AG08395 (cell line): ENCODE measurements at places on chromosomes 7 and 10.
A peak's percentile ranks its signal among the peaks of the same experiment; 100 is the strongest.

DNA sequence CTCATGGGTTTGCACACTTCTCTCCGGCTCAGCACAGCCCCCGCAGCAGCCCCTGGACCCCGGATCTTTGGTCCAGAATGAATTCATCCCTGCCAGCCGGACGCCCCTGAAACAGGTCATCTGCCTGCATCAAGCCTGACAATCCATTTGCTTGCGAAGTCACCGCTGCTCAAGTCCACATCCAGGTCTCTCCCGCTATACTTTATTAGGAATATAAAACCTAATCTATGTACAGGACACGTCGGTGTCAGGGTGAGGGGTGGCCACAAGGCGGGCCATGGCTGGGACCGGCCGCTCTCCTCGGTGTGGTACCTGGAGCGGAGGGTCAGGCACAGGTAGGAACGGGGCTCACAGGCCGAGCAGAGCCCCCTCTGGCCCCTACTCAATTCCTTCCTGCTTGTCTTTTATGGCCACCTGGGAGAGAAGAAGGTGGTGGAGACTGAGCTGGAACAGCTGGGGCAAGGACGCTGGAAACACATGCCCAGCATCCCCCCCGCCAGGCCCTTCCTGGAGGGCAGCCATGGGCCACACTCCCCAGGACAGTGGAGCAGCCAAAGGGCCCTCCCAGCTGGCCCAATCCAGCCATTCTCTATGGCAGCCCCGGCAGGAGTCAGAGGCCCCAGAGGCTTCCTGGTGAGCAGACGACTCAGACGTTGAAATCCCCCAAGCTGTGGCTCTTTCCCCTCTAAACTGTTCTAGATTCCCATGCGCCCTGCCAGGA, 5.3 kb downstream of the POLR2J start:
- no peak for DNase-seq

DNA sequence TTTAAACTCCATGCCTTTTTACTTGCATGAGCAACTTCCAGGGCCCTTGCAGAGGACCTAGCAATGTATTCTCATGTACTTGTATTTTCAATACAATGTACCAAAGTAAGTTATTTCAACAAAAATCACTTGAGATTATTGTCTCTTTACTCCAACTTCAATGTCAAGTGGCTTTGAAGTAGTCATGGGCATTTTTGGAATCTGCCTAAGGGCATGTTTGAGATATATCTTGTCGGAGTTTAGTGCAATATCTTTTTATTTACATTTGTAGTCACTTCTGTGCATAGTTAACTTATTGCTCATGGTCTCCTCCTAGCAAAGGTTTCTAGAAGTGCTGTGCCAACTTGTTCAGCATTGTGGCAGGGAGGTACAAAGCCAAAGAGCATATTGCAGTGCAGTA, 508.7 kb upstream of the SEMA3D start:
- peak; percentile 10 for DNase-seq

DNA sequence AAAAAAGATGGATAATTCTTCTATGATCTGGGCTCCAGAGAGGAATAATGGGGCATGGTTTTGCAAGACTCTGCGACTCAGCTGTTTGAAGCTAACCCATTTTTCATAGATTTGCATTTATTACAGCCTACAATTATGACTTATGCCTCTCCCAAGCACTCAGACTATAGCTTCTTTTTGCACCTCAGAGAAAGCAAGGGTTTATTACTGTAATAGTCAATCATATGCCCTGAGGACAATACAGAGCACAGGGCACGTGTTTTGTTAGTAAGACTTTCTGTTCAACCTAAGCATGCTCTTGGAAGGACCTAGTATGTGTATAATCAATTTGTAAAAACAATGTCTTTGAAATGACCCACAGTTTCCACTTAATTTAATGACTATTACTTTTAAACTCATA, 221.2 kb downstream of the PARD3 start:
- DNase-seq: no peak

GRCh38 chr10:71868192-71868697, 17.2 kb upstream of the PSAP start:
- peak; percentile 76 for DNase-seq

- no peak for DNase-seq
These were observed 10.1 kb downstream of the ACTR1A start for GRCh38 chr10:102492344-102492939.

- DNase-seq: no peak
These were observed 18.6 kb upstream of the RAPGEF5 start for GRCh38 chr7:22375359-22376048.

- DNase-seq: no peak
These were observed 41.8 kb upstream of the TMEM273 start for GRCh38 chr10:49230004-49230403.

DNA sequence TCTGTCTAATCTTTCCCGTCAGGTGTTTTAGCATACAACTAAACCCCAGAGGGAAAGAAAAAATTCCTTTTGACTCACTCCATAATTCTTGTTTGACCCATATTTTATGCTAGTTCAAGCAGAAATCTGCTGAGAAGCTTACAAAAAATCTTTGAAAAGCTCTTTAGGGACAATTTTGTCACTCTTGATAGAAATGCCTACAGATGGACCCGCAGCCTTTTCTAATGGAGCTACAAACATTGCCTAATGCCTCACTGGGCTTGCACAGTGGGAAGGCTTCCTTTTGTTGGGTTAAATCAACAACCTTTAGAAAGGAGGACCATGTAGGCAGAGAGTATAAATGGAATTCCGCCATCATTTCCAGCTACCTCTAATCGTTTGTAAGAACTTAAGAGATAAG, 344.5 kb downstream of the PCLO start:
- no peak for DNase-seq

DNA sequence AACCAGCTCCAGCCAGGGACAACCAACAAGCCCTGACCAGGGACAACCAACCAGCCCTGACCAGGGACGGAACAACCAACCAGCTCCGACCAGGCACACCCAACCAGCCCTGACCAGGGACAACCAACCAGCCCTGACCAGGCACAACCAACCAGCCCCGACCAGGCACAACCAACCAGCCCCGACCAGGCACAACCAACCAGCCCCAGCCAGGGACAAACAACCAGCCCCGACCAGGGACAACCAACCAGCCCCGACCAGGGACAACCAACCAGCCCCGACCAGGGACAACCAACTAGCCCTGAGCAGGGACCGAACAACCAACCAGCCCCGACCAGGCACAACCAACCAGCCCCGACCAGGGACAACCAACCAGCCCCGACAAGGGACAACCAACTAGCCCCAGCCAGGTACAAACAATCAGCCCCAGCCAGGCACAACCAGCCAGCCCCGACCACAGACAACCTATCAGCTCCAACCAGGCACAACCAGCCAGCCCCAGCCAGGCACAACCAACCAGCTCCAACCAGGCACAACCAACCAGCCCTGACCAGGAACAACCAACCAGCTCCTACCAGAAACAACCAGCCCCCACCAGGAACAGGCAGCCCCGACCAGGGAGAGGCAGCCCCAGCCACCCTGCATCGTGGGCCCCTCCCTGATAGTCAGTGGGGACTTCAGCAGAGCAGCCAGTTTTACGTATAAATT, 56.4 kb downstream of the PROSER2 start:
- DNase-seq: no peak

DNA sequence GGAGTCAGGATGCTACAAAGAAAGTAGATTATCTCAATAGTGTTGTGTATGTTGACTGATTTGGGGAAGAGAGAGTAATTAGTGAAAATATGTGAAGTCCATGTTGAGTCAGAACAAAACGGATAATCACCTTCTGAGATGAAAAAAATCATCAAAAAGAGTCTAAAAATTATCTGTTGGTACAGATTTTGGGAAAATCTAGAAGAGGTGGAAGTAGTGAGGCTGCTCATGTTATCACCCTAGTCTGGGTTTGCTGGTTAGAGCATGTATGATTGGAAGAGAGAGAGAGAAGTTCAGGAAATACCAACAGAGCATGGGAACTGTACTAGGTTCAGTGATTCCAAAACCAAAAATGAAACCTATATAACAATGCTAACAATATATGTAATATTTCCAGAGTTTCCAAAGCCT, 12.3 kb downstream of the RPA3 start:
- no peak for DNase-seq

DNA sequence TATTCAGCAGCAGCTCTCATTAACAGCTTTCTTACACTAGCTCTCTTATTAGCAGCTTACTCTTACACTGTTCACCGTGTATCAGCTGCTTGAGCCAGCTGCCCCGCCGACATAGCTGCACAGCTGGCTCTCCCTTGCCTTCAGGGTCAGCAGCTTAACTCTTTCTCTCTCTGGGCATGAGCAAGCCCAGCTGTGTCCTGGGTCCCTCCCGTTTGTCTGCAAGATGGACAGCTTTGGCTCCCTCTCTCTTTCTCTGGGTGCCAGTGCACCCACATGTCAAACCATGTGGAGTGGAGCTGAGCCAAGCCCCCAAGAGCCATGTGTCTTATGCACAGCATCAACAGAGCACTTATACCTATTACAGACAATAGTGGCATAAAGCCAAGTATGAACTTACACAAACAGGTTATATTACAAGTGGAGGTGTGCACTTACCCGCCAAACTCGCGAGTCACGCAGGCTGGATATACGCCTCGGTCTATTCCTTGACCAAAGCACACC, 35.7 kb upstream of the MTPAP start:
- no peak for DNase-seq

DNA sequence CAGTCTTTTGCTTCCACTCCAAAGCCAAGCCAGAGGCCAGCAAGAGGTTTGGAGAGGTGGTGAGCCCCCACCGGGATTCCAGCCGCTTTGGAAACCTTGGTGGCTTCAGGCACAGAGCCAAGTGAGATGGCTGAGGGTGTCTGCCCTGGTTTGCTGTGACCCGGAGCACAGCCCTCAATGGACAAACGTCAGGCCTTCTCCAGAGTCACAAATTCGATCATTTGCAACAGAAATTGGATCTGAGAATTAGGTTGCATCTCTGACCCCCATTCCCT, 885 bp upstream of the NKX1-2 start:
- DNase-seq: no peak

GRCh38 chr10:60396766-60397165, 7.1 kb upstream of the ANK3 start:
- no peak for DNase-seq

- DNase-seq: no peak
These were observed 138.0 kb downstream of the SRPK2 start for GRCh38 chr7:105250706-105251105.

- DNase-seq: peak; percentile 27
These were observed 86.4 kb upstream of the KIF5B start for GRCh38 chr10:32142646-32143045.

GRCh38 chr10:113618338-113618737, 45.5 kb downstream of the NRAP start:
- DNase-seq: no peak

DNA sequence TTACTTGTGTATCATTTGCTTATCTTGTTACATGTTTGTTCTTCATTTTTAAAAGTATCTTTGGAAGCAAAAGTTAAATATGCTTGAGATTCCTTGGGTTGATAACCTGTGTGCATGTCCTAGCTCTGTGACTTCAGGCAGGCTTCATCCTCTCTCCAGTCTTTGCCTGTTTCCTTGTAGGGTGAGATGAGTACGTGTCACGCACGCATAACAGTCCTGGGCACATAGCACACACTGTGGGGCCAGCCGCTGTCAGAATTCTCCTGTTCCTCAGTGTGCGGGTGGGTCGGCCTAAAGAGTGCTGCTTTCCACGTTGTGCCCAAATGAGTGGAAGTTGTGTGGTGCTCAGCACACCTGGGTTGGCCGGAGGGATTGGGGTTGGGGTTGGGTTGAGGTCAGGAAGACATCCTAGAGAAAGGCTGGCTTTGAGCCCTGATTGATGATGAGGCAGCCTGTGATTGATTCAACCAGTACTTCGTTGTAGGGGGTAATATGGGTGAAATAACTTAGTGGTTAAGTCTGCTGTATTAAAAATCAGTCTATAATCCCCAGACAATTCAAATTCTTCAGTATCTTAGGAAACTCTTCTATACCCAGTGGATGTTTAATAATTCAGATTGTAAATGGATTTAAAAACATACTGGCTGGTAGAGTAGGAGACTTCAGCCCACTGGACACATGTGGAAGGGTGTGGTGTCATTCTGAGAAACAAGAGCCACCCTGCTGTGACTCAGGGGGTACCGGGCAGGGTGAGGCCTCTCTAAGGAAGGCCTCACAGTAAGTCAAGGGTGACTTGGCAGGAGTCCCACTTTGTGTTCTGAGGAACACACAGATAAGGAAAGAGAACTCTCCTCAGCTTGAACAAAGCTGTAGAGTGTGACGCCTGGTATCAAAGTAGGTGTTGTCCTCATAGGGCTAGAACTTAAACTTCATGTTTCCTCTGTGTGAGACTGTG, 54.8 kb downstream of the DAGLB start:
- DNase-seq: peak; percentile 75

DNA sequence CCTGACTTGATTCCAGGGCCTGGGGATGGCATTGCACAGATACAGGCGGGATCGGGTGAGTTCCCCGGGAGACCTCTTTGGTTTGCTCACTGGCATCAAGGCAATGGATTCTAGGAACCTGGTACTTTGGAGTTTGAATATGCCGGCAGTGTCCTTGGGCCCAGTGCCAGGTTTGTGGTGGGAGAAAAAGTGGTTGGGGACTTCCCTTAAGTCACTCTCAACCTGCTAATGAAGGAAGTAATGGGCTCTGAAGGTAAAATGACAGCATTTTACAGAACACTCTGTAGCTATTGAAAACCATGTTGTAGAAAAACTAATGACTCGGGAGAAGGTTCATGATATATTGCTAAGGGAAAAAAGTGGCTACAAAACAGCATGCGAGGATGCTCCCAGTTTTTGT, 129.9 kb downstream of the CFAP58 start:
- DNase-seq: no peak

GRCh38 chr7:136891850-136892249, 23.4 kb downstream of the CHRM2 start:
- no peak for DNase-seq

- no peak for DNase-seq
These were observed 486.8 kb downstream of the SUGCT start for GRCh38 chr7:40621592-40621998.

DNA sequence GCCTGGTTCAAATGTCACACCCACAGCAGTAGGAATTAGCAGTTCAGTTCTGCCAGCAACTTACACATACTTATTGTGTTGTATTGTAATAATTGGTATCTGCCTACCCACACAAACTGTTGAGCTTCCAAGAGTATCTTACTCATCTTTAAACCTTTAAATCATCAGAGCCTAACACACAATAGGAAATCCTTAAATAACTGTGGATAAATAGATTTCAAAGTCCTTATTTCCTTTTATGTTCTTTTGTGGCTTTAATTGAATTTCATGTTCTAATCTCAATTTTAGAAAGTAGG, 3.9 kb downstream of the CASD1 start:
- DNase-seq: no peak

DNA sequence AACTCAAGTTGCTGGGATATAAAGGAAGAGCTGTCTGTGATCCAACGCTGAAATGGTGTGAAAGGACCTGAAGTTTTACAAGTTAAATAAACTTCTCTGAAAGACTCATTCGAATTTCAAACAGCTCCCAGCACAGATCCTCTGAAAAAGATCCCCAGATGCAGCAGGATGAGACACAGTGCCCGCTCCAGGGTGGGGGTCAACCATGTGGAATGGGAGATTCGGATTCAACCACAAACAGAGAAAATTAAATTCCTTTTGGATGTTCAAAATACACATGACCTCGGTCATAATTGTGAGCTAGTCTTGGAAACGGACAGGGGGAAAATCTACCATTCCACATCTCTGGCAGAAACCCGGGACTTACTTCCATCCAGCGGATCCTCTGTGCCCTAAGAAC, 119.6 kb downstream of the PRKAG2 start:
- DNase-seq: peak; percentile 56
